ENCODE measurements at places on chromosomes 2 and 18. TPM values are rescaled to one million over a fixed set of nuclear protein-coding genes. Genes with fewer than 3 reads are reported as not detected.

The SCYGR4 gene
- not detected for total RNA-seq

The MAP2 gene
- 2.1 TPM for total RNA-seq

The FOXD4L1 gene
- total RNA-seq = 0.16 TPM

The REEP1 gene
- not detected for total RNA-seq

The TSPYL6 gene
- total RNA-seq = 0.25 TPM

The DSG2 gene
- 5.6 TPM for total RNA-seq

The DSG4 gene
- not detected for total RNA-seq

The SULT1C4 gene
- total RNA-seq = 0.33 TPM

The INHBB gene
- not detected for total RNA-seq

The ACTG2 gene
- total RNA-seq = 2.4 TPM

All from fibroblast of the aortic adventitia (primary cell).